ENCODE measurements at places on chromosomes 4 and X.
A peak's percentile ranks its signal among the peaks of the same experiment; 100 is the strongest.

GRCh38 chr4:94352996-94353395 lies 10.4 kb upstream of the HPGDS start:
- no peak for DNase-seq

DNA sequence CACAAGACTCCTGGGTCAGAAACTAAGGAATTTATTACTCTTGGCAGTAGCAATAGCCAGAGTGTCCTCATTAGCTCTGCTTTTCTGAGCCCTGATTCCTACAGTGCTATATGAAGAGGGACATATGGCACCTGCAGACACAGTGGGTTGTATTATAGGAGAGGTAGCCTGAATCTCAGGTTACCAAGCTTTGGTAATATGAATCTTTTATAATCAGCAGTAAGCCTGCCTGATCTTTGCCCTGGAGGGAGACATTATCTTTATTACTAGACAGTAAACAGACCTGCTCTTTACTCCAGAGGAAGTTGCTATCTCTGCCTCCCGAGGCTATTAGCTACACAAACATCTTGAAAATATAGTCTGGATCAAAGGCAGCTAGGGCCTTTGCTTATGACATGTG lies 62.5 kb upstream of the HOPX start:
- no peak for DNase-seq

DNA sequence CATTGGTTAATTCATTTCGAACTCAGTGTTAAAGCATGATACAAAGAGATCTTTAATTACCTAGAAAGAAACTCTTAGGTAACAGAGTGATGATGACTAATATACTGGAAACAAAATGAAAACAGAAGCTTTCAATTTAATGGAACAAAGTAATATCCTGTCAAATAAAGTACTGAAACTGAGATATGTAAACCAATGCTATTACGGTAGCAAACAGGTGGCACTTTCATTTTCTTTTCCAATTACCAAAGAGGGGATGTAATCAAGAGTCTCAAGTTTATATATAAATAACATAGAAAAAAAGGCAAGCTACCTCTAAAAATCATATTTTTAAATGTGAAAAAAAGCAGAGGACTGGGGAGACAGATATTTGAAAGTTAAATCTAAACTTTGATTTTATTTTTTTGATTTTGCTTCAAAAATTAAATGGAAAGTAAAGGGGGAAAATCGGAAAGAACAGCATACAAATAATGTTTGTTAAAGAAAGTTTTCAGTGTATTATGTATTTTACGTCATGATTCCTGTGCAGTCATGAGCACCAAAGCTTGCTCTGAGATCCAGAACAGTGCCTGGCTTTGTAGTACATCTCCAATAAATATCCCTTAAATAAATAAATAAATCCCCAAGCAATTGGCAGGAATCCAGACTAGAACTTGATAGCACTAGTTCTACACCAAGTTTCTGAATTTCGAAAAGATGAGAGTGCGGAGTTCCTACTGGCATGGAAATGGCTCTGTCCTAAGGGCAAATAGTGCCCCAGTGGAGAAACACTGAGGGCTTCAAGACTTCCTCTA lies 25.0 kb upstream of the RAPGEF2 start:
- DNase-seq: no peak

GRCh38 chrX:109448282-109448938 lies 33.5 kb downstream of the GUCY2F start:
- no peak for DNase-seq

DNA sequence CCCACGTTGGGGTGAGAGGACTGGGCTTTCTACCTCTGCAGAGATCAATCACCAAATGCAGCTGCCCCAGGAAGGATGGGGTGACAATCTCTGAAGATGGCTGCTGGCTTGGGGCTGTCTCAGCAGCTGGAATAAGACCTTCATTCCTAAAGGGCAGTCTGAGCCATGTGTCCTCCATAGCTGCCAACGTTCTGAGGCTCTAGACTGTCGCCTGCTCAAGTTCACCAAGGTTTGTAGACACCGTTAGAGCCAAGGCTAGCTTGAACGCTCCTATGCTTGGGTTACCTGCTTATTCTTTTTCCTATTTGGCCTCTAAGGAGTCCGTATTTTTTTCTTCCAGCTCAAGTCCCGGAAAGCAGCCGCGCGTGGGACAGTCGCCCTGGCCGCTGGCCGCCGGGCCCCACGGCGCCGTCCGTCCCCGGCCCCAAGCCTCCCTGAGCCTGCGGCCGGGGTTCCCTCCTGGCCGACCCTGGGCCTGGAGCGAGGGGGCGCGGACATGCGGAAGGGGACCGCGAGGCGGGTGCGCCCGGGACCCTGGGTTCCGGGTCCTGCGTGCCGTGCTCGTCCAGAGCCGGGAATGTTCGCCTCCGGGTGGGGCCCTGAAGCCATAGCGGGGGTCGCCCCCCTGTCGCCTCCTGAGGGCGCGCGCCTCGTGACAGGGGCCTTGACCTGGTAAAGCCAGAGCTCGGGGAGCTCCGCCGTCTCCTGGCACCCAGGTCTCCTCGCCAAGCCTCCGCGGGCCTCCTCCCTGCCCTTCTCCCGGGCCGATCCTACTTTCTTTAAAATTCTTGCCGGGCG lies 23.3 kb downstream of the MRFAP1 start:
- DNase-seq: no peak

DNA sequence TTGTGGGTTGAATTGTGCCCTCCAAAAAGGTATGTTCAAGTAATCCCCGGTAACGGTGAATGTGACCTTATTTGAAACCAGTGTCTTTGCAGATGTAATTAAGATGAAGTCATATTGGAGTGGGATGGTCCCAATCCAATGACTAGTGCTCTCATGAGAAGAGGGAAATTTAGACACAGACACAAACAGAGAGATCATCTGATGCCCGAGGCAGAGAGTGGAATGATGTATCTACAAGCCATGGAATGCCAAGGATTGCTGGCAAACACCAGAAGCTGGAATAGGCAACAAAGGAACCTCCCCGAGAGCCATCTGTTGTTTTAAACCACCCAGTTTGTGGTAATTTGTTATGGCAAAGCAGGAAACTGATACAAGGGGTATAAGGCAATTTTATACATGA lies 35.1 kb downstream of the RPS6KA3 start:
- no peak for DNase-seq

- no peak for DNase-seq
Observed at GRCh38 chr4:165877286-165877685, 4.2 kb downstream of the TLL1 start.

GRCh38 chrX:42073448-42073847 lies 150.1 kb upstream of the CASK start:
- no peak for DNase-seq

DNA sequence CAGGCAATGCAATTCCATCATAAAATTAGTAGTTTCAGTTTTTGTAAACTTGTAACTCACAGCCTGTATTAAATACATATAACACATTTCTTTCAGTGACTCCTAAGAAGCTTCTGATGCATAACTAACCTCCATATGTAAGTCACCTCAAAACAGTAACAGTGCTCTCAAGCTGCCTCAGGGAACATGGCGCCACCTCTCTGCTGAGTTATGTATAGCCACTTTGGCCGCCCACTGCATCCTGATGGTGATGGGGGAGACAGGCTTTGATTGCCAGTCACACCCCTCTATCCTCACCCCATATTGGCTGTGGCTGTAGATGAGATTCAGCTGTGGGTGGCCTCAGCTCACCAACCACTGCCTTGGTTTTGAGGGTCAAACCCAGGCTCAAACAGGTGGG lies 54.3 kb downstream of the LRBA start:
- peak; percentile 56 for DNase-seq

All from KBM-7 (cell line).